ENCODE measurements at places on chromosomes 4 and X.

GRCh38 chrX:69361311-69361845, 142.7 kb upstream of the NALF2 start:
- DNase-seq: no peak

DNA sequence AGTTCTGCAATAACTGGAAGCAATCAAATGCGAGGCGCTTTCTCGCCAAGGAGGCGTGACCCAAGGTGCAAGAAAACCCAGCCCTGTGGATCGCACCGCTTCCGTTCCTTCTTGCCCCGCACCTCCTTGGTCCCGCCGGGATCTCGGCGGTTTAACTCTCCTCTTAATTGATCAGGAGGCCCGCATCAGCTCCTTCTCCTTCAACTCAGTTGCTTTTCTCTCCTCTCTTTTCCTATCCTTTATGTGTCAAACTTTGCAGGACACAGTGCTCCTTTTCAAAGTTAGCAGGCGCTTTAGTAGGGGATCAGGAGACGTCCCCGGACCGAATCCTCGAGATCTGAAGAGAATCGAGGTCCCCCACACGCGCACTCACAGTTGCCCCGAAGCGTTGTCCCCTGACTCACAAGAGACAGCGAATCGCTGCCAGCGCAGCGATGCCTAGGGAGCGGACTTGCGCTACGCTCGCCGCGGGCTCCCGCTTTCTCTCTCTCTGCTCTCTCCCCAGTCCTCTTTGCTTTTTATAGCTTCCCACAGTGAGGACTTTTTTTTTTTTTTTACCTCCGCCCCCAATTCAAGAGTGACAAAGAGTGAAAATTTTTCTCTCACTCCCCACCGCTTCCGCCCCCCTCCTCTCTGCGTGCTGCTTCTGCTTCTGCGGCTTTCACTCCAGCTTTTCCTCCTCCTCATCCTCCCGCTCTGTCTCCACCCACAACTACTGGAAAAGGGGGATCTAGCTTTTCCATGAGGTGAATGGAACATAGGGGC, at the start of gene DKK2:
DKK2 (minus strand) TSS at position 495 of the 765 bp plus-strand sequence. CDS start 722 bp downstream, outside the sequence.
- peak; percentile 2 for DNase-seq

DNA sequence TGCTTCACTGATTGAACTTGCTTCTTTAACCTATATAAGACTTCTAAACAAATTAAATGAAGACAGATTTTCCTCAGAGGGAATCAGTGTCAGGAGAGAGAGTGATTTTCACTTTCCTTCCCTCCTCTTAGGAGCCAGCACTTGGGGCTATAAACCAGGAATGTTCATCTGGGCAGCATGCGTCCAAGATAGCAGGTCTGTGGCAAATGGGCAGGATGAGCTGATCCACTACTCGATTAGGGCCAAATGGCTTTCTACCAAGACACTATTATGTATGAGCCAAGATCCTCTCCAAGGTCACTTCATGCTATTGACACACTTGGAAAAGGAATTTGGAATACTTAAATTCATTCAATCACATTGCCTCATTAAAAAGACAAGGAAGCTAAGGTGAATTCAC, 203.9 kb upstream of the GRID2 start:
- no peak for DNase-seq

DNA sequence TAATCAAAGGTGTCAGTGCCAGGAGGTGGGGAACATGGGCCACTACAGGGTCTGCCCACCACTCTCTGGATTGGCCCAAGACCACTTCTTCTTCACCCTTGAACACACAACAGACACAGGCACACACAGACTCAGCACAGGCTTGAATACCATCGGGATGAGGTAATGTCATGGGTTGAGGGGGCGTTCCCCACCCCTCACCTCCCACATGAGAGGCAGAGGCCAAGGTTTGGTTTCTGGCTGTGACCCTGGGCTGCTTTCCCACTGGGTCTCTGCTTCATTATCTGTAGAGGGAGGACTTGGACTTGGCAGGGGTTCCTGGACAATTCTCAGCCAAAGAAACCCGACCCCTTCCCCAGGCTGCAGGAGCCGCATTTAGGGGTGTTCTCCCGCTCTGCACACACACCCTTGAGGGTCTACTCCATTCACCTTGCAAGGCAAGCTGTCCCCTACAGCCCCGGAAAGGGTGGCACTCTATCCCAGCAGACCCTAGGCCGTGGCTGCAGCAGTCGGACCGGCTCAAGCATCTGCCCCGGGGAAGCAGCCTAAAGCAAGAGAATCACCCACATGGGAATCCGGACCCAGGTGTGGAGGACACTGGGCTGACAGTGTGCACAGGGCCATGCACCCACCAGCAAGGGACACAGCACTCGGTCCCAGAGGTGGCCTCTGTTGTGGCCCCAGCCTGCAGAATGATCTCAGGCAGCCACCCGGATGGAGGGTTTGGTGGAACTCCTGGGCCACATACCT, 62.4 kb downstream of the TRMT44 start:
- DNase-seq: no peak

DNA sequence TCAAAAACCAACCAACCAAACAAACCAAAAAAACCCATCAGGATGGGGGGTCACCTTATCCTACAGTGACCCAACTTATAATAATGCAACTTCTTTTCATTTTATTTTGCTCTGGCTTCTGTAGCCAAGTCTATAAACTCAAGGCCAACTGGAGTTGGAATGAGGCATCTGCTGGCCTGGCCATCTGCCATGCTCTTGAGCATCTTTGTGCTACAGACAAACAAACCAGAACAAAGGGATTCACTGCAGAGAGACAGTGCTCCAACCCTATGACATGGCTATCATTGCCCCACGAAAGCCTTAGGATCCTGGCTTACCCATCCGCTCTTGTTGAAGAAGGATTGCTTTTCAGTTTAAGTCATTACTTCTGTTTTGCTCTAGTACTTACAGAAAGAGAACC, 49.2 kb upstream of the SCRG1 start:
- no peak for DNase-seq

GRCh38 chr4:153221783-153222706, 17.8 kb downstream of the TRIM2 start:
- no peak for DNase-seq

- no peak for DNase-seq
These were observed 20.8 kb upstream of the AP1AR start for GRCh38 chr4:112210777-112211176.

DNA sequence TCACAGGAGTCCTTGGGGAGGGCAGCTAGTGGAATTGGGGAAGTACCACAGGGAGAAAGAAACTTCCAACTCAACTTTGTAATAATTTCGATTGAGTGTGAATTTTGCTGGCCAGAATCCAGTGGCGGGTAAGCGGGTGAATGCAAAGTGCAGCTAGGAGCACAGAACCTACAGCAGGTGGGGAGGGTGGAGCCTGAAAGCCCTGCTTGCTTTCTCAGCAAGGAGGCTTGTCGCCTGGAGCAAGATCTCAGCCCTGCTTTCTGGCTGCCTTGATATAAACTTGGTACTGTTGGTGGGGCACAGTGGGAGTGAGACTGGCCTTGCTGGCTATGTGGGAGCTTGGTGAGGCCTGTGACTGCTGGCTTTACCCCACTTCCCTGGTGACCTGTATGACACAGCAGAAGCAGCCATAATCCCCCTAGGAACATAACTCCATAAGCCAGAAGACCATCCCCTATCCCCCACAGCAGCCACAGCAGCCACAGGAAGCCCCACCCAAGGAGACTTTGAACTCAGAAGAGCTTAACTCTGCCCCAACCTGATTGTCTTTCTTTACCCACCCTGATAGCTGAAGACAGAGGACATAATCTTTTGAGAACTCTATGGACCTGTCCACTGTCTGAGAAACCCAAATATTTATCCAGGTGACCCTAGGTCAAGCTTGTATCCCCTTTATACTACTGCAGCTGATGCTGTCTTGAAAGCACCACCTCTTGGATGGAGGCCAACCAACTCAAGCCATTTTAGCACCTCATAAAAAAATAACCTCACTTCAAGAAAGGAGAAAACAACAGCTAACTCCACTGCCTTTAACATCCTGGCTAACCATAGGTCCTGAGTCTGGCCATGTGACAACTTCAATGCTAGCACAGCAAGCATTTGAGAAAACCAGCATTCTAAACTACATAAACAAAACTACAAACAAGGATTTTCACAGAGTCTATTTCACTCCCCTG, 87.2 kb upstream of the PDE5A start:
- no peak for DNase-seq

DNA sequence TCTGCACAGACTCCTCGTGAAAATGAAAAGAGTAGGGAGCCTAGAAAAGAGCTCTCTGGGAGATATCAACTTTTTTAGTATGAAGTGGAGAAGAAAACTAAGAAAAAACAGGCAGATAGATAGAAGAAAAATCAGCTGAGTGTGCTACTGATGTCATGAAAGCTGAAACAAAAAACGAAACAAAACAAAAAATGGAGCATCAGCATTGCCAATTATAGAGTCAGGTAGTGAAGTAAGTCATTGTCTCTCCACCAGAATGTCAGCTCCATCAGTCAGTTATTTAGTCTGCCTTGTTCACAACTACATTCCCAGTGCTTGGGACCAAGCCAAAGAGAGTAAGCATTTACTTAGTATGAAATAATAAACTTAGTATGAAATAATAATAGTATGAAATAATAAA, 595.1 kb downstream of the STPG2 start:
- DNase-seq: no peak

DNA sequence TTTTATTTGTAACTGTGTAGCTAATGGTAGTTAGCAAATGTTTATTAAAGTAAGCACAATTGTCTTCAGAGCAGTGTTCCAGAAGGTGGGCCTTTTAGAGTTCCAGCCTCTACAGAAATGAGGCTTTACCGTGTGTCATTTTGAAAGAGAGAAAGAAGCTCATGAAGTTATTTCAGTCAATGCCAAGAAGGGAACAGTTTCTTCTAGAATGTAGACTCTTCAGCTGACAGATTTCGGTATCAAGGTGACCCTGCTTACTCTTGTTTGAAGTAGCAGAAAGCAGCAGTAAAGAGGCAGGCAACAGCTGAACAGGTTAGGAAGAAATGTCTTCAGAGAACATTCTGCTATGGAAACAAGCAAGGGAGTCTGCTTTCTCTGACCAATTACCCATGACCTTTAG, 93.6 kb downstream of the TASL start:
- no peak for DNase-seq

- DNase-seq: no peak
These were observed 4.1 kb downstream of the FOXP3 start for GRCh38 chrX:49260221-49260985.

GRCh38 chr4:25667931-25668557, 12.4 kb downstream of the SLC34A2 start:
- DNase-seq: no peak

DNA sequence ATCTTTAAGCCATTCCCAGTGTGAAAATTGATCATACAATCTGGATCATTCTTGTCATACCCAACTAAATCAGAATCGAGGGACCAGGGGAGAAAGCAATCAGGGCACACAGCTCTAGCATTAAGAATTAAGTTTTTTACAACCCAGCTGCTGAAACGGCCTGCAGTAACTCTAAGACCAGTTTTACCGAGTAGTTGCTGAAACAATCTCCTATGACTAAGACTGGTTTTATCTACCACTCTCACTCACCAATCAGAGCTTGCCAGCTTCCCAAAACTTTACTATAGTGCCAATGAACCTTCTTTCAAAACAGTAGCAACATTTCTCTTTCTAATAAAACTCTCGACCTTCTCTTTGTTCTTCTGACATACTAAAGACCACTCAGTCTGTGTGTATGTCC, 2.8 kb upstream of the SAP30 start:
- no peak for DNase-seq

- no peak for DNase-seq
These were observed 39.1 kb upstream of the MBTPS2 start for GRCh38 chrX:21800344-21800770.

GRCh38 chrX:66632981-66633380, 5.9 kb downstream of the EDA2R start:
- DNase-seq: no peak

DNA sequence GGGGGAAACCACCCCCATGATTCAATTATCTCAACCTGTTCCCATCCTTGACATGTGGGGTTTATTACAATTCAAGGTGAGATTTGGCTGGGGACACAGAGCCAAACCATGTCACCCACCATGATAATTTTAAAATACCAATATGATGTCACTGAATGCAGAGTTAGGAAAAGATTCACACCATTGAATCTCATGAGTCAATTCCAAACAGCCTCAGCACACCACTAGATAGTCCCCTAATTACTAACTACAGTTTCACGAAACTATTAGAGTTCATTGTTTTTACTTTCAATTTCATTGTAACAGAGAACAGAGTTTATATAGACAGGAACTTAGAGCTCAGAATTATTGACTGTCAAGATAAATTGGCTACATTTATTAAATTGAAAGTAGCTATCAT, 410.2 kb downstream of the FAM47A start:
- no peak for DNase-seq

GRCh38 chr4:159222043-159222552, 119.2 kb downstream of the RAPGEF2 start:
- no peak for DNase-seq

GRCh38 chr4:110867981-110868720, 245.3 kb upstream of the PITX2 start:
- no peak for DNase-seq

- DNase-seq: no peak
These were observed 47.4 kb upstream of the VEGFC start for GRCh38 chr4:176840166-176840565.

DNA sequence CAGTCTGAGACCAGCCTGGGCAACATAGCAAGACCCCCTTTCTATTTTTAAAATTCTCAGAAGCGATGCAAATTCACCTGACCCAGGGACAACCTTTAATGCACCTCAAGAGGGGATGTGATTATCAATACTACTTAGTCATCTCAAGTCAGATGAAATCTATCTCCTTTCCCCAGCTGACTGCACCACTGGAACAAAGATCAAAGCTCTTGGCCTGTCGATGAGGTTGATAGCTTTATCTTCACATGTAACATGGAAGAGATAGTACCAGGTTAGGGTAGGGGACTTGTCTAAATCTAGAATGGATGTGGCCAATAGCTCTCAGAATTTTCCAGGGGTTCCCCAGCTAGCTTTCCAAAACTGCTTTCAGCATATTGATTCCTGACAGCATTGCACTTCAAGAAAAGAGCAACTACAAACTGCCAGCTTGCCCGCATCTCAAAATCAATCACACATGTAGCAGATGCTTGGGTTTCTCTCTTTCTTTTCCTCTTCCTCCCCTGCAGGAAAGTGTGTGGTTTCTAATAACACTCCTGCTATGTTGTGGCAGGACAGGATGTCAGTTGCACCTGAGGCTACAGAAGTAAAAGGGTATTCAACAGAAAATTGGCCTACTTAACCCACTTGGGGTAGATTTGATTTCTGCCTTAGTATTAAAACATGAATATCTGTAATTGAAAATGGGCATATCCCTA, 12.2 kb upstream of the TMEM164 start:
- DNase-seq: no peak

- no peak for DNase-seq
These were observed 148.8 kb upstream of the STK26 start for GRCh38 chrX:131874300-131874699.

DNA sequence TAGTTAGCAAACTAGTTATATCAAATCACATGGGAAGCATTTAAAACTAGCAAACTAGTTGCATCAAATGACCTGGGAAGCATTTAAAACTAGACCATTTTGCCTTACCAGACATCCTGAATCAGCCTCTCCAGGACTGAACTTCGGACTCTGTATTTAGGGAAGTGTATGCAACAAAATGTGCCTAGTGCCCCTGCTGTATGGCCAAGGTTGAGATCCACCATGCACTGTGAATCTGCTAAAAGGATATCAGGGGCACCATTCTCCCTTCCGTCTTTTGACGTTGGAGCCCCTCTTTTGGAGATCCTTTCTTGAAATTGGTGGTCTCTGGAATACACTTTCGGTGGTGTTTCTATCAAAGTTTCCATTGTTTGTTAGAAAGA, 49.5 kb downstream of the CCNI start:
- no peak for DNase-seq

GRCh38 chrX:71660562-71661416, 6.6 kb upstream of the LOC101059915 start:
- no peak for DNase-seq
